ENCODE measurements at places on chromosomes 13 and 19.

DNA sequence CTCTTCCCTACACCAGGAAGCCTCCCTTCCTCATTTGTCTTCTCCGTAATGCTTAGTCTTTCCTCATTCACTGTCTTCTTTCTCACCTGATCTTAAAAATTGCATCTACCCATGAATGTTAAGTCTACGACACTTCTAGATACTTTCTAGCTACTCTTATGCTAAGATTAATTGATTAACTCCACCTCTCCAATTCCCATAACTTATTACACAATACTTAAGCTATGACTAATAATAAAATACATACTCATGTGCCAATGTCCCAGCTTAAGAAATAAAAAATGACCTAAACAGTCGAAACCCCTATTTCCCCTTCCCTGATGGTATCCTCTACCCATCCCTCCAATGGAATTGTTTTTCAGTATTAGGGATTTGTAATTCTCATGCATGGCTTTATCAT is 22.8 kb upstream of the ZNF527 start:
- DNase-seq: no peak

DNA sequence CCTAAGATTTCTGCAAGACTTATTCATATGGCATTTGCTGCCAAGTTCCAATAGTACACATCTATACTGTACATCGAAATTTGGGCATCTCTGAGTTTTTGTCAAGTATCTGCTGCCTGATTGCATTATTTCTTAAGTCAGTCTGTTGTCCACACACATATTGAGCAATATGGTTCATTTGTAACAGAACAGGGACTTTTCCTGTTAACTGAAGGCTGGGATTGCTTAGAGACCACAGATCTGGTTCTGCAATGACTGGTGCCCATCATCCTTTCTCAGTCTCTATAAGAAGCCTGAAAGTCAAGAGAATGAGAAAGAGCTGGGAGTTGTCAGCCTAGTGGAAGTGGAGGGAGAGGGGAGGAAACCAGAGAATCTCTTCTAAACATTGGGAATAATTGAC is 22.5 kb upstream of the MYCBP2 start:
- DNase-seq: no peak

GRCh38 chr13:35621989-35622388 is 145.5 kb upstream of the MAB21L1 start:
- DNase-seq: no peak

DNA sequence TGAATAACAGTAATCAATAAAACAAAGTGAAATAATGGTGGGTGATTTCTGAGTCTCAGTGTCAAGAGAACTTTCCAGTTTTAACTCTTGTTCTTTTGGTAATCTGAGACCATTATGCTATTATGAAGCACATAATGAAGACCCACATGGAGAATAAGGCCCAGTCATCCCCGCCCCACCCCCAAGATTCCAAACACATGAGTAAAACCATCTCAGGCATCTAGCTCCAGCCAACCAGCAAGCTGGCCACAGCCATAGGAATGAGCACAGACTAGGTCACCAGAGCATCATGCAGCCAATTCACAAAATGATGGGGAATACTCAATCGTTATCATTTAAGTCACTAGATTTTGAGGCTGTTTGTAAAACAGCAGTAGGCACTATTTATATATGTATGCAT is 1769.0 kb upstream of the PCDH20 start:
- no peak for DNase-seq

DNA sequence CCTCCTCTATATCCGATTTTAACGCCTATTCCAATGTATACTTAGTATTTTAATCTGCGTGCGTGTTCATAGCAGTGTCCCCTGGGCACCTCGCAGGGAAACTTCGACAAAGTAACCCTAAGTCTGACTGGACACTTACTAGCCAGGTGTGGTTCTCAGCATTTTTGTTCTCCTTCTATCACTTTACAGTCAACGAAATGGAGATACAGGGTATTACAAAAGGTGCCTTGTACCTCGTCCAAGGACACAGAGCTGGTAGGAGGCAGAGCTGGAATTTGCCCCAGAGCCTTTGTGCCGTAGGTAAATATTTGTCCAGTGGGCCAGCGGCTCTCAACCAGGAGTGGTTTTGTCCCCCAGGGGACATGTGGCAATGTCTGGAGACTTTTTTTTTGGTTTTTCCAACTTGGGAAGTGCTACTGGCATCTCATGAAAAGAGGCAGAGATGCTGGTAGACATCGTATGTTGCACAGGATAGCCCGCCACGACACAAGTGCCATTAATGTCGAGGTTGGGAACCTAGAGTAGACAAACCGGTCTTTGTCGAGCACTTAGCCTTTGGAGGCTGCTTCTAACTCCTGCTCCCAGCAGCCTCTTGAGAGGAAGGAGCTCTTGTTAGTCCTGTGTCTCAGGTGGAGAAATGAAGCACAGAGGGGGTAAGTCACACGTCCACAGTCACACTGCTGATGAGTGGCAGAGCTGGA is 1.1 kb downstream of the ZNF444 start:
- no peak for DNase-seq

GRCh38 chr19:1354970-1355567 is 28.6 kb upstream of the NDUFS7 start:
- no peak for DNase-seq

- DNase-seq: no peak
Observed at GRCh38 chr19:38989066-38989605, 13.6 kb upstream of the FBXO17 start.

- DNase-seq: no peak
Observed at GRCh38 chr19:16023146-16023915, 53.0 kb upstream of the TPM4 start.

DNA sequence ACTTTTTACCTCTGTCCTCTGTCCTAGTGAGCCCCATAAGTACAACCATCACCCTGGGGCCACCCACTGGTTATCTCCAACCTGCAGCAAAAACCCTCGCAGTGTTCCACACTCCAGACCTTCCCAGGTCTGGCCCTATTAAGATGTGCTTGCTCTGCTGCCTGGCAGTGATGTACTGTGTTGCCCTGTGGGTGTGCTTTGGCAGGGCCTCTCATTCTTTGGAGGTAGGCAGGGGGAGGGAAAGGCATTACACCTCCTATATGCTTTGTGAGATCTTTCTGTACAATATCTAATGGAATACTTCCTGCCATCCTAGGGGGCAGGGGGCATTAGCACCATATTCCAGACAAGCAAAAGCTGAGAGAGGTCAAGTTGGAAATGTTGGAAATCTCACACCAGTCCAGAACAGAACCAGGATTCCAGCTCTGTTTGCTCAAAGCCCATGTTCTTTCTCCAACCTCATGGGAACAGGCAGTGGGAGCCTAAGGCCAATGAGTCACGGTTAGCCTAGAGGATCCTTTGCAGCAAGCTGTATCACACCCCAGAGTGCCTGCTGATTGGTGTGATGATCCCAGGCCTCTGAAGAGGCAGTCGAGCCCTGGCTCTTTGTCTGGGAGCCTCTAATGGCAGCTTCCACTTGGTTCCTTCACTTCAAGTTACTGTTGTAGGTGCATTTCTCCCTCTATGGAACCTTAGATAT is 59.7 kb upstream of the UBL3 start:
- DNase-seq: no peak

GRCh38 chr19:55050749-55051532 is 12.0 kb downstream of the RDH13 start:
- no peak for DNase-seq

- DNase-seq: no peak
Observed at GRCh38 chr13:43850873-43851272, 28.7 kb downstream of the CCDC122 start.

GRCh38 chr19:55028757-55029156 is 9.3 kb downstream of the GP6 start:
- DNase-seq: no peak

DNA sequence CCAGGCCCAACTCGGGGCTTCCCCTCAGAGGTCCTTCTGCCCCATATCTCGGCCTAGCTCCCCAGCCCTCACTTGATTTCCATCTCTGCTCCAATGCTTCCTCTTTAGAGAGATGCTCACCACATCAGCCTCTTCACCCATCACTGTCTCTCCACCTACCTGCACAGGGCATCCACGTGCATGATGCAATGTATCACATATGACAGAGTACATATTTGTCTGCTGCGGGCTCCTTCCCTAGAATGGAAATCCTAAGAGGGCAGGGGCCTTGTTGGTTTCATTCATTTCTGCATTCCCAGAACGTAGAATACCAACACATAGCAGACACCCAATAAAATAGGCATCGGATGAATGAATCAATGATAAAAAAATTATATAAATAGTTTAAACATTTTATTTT is 130.3 kb downstream of the USP12 start:
- DNase-seq: no peak

DNA sequence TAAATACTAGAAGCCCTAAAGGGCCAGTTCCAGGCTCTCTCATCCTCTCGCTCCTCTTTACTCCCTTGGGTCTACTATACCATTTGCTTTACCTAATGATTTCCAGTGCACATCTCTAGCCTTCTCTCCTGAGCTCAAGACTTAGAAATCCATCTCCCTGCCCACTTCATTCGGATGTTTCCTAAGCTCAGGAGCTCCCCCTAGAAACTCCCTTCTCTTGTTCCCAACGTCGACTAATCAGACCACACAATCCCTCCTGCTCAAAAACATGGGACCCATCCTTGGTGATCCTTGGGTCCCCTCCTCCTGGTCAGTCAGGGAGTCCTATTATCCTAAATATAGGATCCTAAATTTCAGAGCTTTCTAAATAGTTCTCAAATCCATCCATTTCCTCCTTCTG is 21.1 kb upstream of the STK24 start:
- DNase-seq: no peak

- no peak for DNase-seq
Observed at GRCh38 chr13:27810461-27810860, 18.2 kb downstream of the GSX1 start.

GRCh38 chr13:38346764-38347163 is 2.9 kb upstream of the UFM1 start:
- no peak for DNase-seq

DNA sequence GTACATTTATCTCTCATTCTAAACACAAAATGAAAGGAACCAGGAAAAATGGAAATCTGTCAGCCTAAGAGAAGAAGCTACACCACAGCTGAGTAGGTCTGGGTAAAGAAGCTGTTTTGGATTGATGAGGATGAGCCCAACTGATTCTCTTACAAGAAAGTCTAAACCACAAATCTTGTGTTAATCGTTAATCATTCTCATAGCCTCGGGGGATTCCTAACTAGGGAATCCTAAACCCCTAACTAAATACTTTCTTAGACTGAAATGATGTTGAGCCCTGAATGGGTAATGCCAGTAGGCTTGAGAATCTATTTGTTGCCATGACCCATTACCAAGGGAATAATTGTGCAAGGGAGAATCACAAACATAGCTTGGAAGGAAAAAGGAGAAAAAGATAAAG is 327.5 kb upstream of the SPRY2 start:
- DNase-seq: no peak

- DNase-seq: no peak
Observed at GRCh38 chr13:102035969-102036368, 365.9 kb downstream of the FGF14 start.

DNA sequence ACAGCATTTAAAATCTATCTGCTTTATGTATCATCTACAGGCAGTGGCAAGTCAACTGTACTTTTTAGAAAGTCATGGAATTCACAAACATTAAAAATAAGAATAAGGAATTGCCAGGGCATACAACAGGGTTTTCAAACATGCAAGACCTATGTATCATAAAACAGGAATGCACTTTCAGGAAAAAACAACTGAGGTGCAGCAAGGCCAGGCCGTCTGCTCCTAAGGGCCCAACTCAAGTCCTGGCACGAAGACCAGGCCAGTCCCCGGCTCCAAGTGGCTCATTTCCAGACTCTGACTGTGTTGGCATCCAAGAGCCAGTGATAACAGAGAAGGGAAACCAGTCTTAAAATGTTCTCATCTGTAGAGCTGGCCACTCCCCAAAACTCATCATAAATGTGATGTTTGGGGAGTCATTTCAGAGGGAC is 7.1 kb downstream of the RFX2 start:
- no peak for DNase-seq

DNA sequence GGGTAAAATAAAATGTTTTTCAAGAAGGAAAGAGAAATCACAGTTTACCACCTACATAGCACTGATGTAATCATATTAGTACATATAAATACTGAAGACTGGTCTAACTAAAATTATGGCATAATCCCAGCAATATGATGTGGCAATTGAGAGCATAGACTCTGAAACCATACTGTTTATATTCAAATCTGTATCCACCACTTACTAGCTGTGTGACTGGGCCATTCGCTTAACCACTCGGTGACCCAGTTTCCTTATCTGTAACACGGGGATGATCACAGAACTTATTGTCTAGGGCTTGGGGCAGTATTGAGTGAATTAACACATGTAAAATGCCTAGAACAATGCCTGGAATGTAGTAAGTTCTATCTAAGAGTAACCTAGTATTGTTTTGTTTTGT is 13.1 kb upstream of the GTF3A start:
- no peak for DNase-seq

- DNase-seq: no peak
Observed at GRCh38 chr13:34951528-34951927, 9.5 kb downstream of the NBEA start.

- no peak for DNase-seq
Observed at GRCh38 chr13:26888632-26889031, 128.0 kb upstream of the GPR12 start.

Measured in stimulated activated CD4-positive, alpha-beta T cell treated with anti-CD3 and anti-CD28 coated beads, Interleukin-12 subunit alpha, Interleukin-12 subunit beta, amount 100 ng/mL, for 4 hours (primary cell).